Ascending aorta (tissue), 2 donors: ENCODE measurements at places on chromosomes 6 and 20.

DNA sequence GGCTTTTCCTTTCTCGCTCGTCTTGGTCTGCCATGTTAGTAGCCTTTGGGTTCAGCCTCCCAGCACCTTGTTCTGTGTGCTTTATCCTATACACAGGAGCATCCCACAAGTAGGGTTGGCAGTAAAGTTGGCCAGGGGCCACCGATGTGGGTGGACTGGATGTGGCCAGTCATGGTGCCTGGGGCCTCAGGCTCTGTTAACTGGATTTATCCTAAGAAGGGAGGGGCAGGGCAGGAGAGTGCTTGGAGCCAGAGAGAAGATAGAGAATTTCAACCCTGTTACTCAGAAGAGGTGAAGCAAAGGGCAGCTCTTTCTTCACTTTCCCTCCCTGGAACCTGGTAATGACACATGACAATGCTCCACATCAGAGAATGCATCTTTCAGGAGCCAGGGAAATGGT is 14.1 kb upstream of the SIRPB2 start:
- H3K4me1 ChIP-seq, result no peaks in the 10 kb centered on the region
- H3K27me3 ChIP-seq, result no peaks in the 10 kb centered on the region
- H3K27ac ChIP-seq, result no peak overlapping the region
- no peaks in the 10 kb centered on the region for H3K36me3 ChIP-seq
- DNase-seq, result no peak

DNA sequence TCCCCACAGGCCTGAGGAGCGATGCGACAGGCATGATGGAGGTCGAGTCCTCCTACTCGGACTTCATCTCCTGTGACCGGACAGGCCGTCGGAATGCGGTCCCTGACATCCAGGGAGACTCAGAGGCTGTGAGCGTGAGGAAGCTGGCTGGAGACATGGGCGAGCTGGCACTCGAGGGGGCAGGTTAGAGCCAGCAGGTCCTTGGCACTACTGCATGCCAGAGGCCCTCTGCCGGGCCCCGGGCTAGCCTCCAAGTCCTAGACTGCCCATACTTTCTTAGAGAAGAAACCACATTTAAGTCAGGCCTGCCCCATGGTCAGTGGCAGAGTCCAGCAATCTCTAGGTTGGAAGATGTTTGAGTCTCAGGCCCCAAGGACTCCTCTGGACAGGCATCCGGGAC is 32.1 kb downstream of the PKIG start:
- H3K4me1 ChIP-seq, result peaks cover 22% of the 10 kb centered on the region
- no peak overlapping the region for H3K4me3 ChIP-seq
- no peaks in the 10 kb centered on the region for H3K27me3 ChIP-seq

DNA sequence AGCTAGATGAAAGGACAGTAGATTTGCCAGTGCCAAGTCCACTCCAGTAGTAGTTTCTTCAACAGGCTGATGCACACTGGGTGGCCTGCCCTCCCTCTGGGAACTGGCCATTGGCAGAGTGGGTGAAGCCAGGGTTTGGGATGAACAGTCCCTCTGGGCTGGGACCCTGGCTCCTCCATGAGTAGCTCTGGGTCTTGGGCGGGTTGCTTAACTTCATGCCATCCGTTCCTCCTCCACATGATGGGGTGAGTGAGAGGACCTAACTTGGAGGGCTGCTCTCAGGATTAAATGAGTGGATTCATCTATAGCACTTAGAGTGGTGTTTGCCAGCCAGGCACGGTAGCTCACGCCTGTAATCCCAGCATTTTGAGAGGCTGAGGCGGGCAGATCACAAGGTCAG is 47.2 kb downstream of the PLAGL2 start:
- H3K4me1 ChIP-seq, result no peaks in the 10 kb centered on the region
- no peaks in the 10 kb centered on the region for H3K27me3 ChIP-seq
- no peak overlapping the region for H3K27ac ChIP-seq
- no peak for DNase-seq

- H3K4me1 ChIP-seq, result peaks cover 6% of the 10 kb centered on the region
- H3K27me3 ChIP-seq, result no peaks in the 10 kb centered on the region
These were observed 25.2 kb downstream of the TBX18 start for GRCh38 chr6:84738996-84739865.

DNA sequence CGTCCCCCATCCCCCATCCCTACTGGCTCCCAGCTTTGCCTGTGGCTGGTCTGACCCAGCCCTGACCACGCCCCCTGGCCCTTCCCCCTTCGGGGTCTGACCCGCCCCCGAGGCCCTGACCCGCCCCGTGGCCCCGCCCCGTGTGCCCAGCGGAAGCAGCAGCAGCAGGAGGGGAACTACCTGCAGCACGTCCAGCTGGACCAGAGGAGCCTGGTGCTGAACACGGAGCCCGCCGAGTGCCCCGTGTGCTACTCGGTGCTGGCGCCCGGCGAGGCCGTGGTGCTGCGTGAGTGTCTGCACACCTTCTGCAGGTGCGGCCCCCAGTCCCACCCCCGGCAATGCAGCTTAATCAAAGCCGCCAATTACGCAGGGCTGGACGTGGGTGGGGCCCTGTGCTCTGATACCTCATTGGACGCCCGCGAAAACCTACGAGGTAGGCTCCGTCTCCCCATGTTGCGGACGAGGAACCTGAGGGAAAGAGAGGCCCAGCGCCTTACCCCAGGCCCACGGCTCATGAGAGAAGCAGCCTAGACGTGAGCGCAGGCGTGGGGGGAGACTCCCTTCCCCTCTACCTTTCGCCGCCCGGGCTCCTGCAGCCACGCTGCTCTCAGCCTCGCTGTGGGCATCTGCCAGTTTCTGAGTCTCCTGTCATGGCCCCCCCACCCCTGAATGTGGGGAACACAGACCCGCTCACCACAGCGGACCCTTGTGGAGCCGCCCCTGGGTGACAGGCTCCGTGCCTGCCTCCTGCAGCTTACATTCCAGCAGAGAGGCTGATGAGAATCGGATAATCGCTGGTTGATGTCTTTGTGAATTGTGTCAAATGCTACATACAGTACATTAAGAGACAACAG is 12.8 kb downstream of the RBCK1 start:
- no peak overlapping the region for H3K4me3 ChIP-seq
- H3K36me3 ChIP-seq, result peaks cover 75% of the 10 kb centered on the region
- no peak for DNase-seq
- H3K27ac ChIP-seq, result no peak overlapping the region
- no peaks in the 10 kb centered on the region for H3K4me1 ChIP-seq

DNA sequence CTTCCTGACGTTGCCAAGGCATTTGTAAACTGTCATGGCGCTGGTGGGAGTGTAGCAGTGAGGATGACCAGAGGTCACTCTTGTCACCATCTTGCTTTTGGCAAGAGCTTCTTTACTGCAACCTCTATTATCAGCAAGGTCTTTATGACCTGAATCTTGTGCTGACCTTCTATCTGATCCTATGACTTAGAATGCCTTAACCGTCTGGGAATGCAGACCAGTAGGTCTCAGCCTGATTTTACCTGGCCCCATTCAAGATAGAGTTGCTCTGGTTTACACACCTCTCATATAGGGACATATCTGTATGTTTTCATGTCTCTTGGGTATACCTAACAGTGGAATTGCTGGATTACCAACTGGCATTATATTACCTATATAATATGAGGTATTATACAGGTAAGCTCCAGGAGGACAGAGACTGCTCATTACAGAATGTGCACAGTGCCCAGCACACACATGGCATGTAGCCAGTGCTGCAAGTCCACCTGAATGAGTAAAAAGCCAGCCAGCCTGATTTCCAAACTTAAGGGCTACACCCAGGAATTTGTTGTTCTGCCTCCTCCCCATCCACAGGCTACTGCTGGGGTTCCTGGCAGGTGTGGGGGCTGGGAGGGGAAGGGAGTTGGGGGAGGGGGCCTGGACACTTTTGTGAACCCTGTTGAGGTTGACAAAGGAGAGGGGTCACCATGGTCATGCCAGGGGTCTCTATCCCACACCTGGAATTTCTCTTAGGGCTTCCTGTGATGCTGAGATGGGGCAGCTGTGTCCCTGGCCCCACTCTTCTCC is 35.2 kb upstream of the BLCAP start:
- H3K4me1 ChIP-seq, result no peaks in the 10 kb centered on the region
- DNase-seq, result peak; percentile 15
- H3K27ac ChIP-seq, result no peak overlapping the region
- no peaks in the 10 kb centered on the region for H3K36me3 ChIP-seq
- H3K4me3 ChIP-seq, result no peak overlapping the region

GRCh38 chr6:23177806-23178205 is 608.4 kb downstream of the HDGFL1 start:
- no peak overlapping the region for H3K27ac ChIP-seq
- no peaks in the 10 kb centered on the region for H3K36me3 ChIP-seq
- no peak overlapping the region for H3K4me3 ChIP-seq
- no peaks in the 10 kb centered on the region for H3K4me1 ChIP-seq
- DNase-seq, result no peak

- no peak overlapping the region for H3K27ac ChIP-seq
- H3K4me3 ChIP-seq, result no peak overlapping the region
- H3K4me1 ChIP-seq, result no peaks in the 10 kb centered on the region
- no peaks in the 10 kb centered on the region for H3K27me3 ChIP-seq
- H3K36me3 ChIP-seq, result no peaks in the 10 kb centered on the region
These were observed 49.9 kb upstream of the TOP1 start for GRCh38 chr20:40978761-40979160.

DNA sequence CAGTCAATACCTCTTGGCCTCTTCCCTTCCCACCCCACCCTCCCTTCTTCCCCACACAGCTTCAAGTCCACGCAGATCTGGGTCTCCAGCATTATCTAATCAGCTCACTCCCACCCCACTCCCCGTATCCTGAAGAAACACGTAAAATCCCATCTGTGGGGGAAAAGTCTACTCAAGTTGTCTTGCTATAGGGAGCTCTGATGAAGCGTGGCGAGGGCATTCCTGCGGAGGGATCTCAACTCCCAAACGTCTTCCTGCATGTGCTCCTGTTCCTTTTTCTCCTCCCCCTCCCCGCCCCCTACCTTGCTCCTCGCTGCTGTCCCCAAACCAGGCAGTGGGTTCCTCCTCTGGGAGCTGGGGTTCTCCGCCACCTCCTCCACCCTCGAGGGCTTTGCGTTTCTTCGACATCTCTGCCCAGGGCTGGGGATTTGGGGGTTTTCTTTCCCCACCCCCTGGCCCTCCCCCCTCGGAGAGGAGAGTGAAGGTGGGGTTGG is 181.8 kb downstream of the TBXT start:
- no peaks in the 10 kb centered on the region for H3K36me3 ChIP-seq
- no peaks in the 10 kb centered on the region for H3K27me3 ChIP-seq
- H3K4me1 ChIP-seq, result peaks cover 5% of the 10 kb centered on the region
- H3K27ac ChIP-seq, result no peak overlapping the region

GRCh38 chr6:129709769-129710449 is at the start of gene ARHGAP18:
Gene ARHGAP18 (minus strand): TSS chr6:129710177. CDS start chr6:129710136, 41 bp downstream.
- H3K4me3 ChIP-seq, result peak within 1 kb of the TSS; percentile 62
- H3K36me3 ChIP-seq, result no peaks in the 10 kb centered on the region
- peak within 1 kb of the TSS; percentile 78 for H3K27ac ChIP-seq
- peaks cover 4% of the 10 kb centered on the region for H3K4me1 ChIP-seq
- peak; percentile 95 for DNase-seq
- no peaks in the 10 kb centered on the region for H3K27me3 ChIP-seq

DNA sequence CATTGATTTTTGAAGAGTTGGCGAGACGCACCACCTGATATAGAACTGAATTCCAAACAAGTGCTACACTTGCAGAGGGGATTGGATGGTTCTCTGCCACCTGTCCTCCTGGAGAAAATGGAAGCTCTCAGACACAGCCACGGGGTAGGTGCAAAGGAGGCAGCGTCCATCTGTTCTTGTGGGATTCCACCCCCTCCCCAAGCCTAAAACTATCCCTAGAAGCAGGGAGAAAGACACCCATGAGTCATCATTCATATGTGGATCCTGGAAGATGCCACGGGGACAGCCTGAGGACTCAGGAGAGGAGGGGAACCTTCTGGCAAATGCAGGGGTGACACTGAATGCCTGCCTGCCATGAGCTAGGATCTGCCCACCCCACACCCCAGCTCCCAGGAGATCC is 171.3 kb upstream of the CST7 start:
- H3K4me1 ChIP-seq, result no peaks in the 10 kb centered on the region
- H3K36me3 ChIP-seq, result no peaks in the 10 kb centered on the region
- no peak overlapping the region for H3K27ac ChIP-seq
- H3K27me3 ChIP-seq, result no peaks in the 10 kb centered on the region
- DNase-seq, result no peak

DNA sequence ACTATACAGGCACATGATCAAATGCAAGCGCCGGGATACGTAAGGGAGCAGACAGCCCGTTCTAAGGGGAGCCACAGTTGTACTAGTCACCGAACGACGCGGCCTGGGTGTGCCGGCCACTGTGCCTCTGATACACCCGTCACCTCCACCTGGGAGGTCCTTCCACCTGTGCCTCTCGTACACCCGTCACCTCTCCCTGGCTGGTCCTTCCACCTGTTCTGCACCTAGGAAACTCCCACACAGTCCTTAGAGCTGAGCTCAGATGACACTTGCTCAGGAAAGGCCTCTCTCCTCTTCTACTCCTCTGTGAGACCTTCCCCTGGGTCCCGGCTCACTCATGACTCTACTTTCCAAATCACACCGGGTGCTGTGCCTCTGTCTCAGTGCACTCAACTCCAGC is 245.0 kb downstream of the TTLL2 start:
- DNase-seq, result no peak
- H3K27ac ChIP-seq, result no peak overlapping the region
- no peak overlapping the region for H3K4me3 ChIP-seq
- peaks cover 4% of the 10 kb centered on the region for H3K4me1 ChIP-seq

DNA sequence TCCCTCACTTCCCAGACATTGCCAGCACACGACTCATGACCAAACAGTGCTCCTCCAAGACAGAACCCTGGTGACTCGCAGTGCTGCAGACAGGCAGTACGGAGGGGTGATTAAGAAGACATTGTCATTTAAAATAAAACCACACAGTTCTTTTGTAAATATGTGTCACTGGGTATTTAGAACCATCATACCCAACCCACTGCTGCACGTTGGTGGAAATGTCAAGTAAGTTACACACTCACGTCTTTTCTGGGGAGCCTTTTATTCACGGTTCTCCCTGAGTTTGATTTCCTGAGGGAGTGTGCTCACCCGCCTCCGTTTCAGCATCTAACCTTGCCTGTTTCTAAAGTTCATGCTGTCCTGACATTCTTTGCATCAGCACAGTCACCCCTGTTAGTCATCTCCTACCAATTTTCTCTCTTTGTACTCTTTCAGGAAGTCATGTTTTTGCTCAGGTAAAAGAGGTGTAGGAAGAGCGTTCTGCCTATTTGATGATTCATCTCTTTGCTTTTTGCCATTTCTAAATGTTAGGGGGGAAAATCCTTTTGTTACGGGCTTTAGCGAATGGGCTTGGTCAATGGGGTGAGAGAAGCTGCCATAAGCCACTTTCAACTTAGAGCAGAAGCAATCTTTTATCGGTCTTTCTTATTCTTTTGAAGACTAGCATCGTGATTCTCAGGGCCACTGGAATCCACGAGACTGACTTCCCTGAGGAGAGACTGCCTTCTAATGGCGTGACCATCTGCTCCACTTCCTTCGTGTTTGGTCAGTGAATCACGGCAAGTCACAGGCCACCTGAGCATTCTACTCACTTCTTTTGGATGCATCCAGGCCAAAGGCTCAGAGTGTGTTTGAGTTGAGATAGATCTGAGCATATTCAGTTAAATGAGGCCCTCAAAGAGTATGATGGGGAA is 512.8 kb upstream of the JARID2 start:
- H3K27ac ChIP-seq, result no peak overlapping the region
- no peak overlapping the region for H3K4me3 ChIP-seq
- H3K36me3 ChIP-seq, result no peaks in the 10 kb centered on the region
- no peaks in the 10 kb centered on the region for H3K4me1 ChIP-seq
